ENCODE measurements at places on chromosomes 13 and 19.

DNA sequence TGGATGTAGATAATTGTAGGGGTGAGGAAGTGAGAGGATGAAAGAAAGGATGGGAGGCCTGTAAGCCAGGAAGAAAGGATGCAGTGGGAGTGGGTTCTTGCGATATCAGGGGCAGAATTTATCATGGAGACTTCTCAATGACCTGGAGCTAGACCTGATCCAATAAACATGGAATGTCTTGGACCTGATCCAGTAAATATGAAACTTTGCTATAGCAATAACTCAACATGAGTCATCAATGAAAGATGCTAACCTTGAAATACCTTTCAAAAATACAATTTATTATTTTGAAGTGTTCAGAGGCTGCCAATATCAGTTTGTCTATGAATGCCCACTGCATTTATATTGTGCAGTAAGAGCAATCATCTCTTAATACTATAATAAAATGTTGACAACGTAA lies 279.5 kb downstream of the POU4F1 start:
- no peak for DNase-seq

GRCh38 chr19:46812977-46813838 lies 24.8 kb upstream of the SLC1A5 start:
- DNase-seq = no peak

DNA sequence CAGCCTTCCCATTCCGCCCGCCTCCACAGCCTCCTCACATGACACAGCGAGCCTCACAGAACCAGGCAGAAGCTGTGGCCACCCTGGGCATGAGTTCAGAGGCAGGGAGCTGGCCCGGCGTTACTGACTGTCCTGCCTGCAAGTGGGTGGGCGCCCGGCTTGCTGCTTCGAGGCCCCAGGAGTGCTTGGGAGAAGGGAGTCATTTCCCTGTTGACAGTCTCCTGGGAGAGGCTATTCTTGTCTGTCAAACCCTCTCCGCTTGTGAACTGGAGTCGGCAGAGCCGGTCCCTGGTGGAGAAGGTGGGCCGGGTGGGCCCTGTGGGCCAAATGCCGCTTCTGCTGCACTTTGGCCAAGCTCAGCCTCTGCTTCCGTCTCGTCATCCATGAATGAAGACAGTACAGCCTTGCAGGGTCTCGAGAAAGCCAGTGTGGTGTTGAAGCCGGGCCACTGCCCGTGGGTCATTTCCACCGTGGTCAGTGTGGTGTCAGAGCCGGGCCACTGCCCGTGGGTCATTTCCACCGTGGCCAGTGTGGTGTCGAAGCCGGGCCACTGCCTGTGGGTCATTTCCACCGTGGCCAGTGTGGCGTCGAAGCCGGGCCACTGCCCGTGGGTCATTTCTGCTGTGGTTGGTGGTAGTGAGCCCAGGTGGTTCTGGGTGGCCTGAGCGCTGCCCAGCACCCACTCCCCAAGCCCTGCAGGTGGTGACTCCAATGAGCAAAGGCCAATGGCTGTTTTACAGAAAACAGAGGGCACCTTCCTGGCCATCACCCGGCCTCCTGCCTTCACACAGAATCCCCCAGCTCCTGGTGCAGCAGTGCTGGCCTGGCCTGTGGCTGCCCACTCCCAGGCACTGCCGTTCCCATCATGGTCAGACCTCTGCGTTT lies 13.5 kb upstream of the F7 start:
- no peak for DNase-seq

- DNase-seq = no peak
Observed at GRCh38 chr19:34171539-34171876, 796 bp upstream of the LSM14A start.

GRCh38 chr13:52743569-52743968 lies 3.9 kb upstream of the CNMD start:
- no peak for DNase-seq

DNA sequence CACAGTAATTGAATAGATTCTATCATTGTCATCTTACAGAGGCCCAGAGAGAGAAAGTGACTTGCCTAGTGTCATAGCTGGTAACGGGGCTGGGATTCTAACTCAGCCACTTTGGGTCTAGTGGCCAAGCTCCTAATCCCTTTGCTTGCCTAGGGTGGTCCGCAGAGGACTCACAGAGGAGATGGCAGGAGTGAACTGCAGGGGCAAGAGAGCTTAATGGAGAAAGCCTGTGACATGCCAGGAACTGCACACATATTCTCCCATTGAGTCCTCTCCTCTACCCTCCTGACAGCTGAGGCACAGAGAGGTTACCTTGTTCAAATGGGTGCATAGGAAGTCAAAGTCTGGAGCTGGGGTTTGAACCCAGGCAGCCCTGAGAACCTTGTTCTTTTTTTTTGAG lies 2.7 kb downstream of the LSR start:
- DNase-seq = no peak

DNA sequence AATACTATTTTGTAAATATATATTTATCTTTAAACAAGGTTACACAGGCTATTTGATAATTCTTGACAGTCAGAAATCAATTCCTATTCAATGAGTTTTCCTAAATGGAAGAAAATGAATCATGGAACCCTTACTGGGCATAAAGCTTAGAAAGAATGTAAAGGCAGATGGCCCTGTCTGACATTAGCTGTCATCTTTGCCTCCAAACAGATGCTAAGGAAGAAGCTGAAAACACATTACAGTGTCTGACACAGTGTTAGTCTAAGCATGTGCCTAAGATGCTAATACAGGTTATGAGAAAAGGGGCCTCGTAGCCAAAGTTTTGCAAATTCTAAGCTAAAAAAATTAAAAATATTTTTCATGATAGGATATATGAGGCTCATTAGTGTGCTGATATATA lies 112.8 kb downstream of the ITGBL1 start:
- DNase-seq = no peak

- peak; percentile 87 for DNase-seq
Observed at GRCh38 chr19:47296036-47296435, 13.6 kb upstream of the C5AR1 start.

DNA sequence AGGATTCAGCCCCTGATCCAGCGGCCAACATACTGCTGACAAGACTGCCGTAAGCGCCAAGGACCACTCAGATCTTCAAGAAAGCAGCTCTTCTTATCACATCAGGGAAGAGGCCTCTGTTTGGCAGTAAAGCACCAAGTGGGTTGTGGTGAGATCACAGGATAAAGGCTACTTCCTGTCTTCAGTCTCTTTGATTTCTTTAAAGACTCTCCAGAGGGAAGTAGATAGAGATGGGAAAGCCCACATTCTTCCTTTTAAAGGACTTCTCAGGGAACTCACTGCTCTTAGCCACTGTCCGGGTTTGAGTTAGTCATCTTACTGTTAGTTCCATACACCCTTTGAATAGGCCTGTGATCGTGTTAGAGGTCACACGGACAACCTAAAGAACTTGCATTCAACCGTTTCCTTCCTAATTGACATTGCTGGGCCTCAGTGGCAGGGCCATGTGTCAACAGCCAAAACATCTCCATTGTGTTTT lies 47.2 kb upstream of the POMP start:
- DNase-seq = peak; percentile 24

- no peak for DNase-seq
Observed at GRCh38 chr13:100581030-100581429, 7.6 kb downstream of the GGACT start.

DNA sequence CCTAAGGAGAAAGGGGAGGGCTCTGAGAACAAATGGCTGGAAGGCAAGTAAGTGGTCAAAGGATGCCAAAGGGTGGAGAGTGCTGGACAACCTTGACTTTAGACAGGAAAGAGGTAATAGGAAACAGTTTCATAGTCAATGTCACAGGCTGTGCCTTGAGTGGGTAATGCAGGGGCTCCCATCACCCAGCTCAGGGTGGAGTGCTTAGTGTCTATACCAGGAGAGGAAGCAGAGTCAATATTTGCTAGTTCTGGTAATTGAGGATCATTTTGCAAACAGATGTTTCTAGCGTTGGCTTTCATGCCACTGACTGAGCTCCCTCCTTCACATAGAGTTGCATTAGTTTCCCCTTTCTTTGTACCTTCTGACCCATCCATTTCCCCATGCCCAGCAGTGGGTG lies 64.6 kb upstream of the KL start:
- DNase-seq = no peak

GRCh38 chr13:79859756-79860155 lies 378.8 kb downstream of the NDFIP2 start:
- no peak for DNase-seq

DNA sequence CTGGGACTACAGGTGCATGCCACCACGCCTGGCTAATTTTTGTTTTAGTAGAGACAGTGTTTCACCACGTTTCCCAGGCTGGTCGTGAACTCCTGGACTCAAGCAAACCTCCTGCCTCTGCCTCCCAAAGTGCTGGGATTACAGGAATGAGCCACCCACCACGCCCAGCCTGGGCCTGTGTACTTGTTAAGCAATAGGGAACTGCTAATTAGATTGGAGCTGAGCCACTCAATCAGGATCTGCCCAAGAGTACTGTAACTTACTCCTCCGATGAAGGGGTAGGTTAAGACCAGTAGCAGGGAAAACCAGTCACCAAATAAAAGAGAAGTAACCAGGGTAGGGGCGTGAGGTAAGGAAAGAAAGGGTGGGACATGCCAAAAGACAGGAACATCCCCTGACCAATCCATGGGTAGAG lies 2.3 kb downstream of the DDX39A start:
- DNase-seq = peak; percentile 46

DNA sequence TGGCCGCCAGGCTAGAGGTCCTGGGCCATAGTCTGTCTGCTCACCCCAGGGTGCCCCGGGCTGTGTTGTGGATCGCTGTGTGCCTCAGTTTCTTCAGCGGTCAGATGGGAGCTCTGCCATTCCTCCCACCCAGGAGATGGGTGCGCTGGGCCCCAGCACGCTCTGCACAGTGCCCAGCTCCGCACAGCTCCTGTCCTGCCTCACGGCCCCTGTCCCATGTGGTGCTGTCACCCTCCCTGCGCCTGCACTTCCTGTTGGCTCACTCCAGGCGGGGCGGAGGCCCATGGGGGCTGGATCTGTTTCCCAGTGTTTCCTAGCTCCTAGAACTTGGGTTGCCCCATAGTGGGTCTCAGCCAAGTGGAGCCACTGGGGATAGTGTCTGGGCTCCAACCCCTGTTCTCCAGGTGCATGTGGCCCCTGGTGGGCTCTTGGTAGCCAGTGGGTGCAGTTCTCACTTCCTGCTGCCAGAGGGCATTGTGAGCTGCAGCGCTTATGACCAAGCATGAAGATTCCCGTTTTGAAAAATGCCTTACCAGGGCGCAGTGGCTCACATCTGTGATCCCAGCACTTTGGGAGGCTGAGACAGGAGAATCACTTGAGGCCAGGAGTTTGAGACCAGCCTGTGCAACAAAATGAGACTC lies 69.8 kb downstream of the KDM4B start:
- no peak for DNase-seq

- DNase-seq = no peak
Observed at GRCh38 chr13:86399572-86399971, 600.4 kb upstream of the SLITRK6 start.

- no peak for DNase-seq
Observed at GRCh38 chr13:44117816-44118215, 238.1 kb downstream of the LACC1 start.

GRCh38 chr13:91592056-91593014 lies 193.9 kb downstream of the GPC5 start:
- DNase-seq = no peak

- DNase-seq = peak; percentile 38
Observed at GRCh38 chr19:47239152-47239551, 8.2 kb upstream of the BBC3 start.

DNA sequence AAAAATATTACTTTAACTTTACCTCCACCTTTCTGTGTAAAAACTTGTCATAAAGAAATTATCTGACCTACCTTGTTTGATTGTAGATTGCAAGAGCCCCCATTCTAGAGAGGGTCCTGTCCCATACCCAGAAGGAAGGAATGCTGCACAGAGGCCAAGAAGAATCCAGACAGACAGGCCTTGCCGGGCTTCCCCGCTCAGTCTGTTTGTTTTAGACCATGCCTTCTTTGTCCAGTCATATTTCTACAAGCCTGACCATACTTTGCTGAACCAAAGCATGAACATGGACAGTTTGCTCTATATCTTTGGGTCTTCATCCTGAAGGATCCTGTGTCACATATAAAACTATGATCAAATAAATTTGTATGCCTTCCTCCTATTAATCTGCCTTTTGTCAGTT lies 95.8 kb upstream of the MYCBP2 start:
- DNase-seq = no peak

- DNase-seq = peak; percentile 57
Observed at GRCh38 chr13:98570929-98571372, 6.0 kb downstream of the STK24 start.

DNA sequence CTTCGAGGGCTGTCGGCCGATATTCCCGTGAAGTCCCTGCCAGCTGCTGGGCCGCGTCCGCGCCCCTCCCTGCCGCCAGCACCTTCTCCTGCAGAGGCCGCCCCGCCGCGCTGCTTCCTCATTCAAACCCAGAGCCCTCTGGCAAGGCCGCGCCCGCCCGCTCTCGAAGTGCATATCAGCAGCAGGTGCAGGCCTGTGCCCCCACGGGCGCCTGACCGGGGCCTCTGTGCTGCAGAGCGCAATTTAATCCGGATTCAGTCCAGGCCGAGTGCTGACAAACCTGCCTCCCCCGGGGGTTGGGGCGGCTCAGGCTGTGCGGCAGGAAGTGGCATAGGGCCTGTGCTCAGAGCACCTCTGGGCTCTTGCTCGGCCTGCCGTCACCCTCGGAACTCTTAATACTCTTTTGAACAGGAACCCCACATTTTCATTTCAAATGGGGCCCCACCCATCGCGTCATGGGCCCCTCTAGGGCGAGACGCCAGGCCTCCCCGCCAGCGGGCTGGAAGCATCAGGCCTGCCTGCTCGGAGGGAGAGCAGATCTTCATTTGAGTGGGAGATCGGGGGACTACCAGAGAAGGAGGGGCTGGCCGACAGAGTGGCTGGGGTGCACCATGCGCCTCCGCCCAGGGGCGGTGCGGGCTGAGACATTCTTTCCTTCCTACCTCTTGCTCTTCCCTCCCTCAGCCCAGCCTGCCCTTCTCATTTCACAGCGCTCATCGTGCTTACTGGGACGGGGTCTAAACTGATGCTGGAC lies 125.7 kb downstream of the TNFRSF19 start:
- DNase-seq = peak; percentile 49

- no peak for DNase-seq
Observed at GRCh38 chr19:5870986-5871394, 650 bp upstream of the FUT5 start.

DNA sequence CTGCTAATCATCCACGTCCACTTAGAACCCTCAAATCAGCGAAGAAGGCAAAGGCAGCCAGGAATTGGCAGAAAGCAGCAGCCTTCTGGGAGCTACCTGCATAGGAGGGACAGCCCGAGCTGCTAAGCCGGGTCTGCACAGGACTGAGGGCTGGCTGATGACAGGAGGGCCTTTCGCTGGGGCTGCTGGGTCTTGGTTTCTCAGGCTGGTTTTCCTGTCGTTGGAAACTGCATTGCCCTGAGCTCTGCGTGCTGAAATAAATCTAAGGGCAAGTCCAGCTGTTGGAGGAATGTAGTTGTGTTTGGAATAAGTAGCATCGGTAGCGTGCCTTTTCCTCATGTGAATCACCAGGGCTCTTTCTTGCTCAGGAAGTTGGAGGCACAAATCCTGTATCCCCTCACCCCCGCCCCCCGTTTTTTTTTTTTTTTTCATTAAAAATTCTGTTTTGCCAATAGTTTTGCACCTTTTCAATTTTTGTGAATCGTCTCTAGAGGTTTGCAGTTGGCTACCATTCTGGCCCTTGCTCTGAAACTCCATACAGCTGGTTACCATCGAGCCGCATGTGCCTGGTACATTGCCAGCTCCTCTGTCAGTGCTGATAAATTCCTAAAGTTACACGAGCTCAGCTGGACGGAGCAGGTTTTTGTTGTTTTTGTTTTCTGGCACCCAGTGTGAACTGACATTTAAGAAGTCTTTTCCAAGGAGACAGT lies 193.9 kb upstream of the RNF113B start:
- DNase-seq = no peak

All from CD4-positive, alpha-beta T cell treated with Interleukin-12 subunit alpha and Interleukin-12 subunit beta, for 1 hour (primary cell).